ENCODE measurements at places on chromosomes 2 and 18. TPM values are rescaled to one million over a fixed set of nuclear protein-coding genes. Genes with fewer than 3 reads are reported as not detected.

TM4SF20 gene
- total RNA-seq = not detected

CYRIA gene
- total RNA-seq = 75.5 TPM

KCNIP3 gene
- 5.2 TPM for total RNA-seq

FAM117B gene
- 28.0 TPM for total RNA-seq

TNFAIP6 gene
- total RNA-seq = 9.4 TPM

TYMS gene
- 16.4 TPM for total RNA-seq

VWC2L gene
- total RNA-seq = not detected

MLPH gene
- total RNA-seq = not detected

POTEI gene
- total RNA-seq = not detected

NMUR1 gene
- total RNA-seq = 3.0 TPM

LTBP1 gene
- 14.8 TPM for total RNA-seq

CDK15 gene
- 0.26 TPM for total RNA-seq

HOXD1 gene
- 1.4 TPM for total RNA-seq

RTP5 gene
- 1.0 TPM for total RNA-seq

CACNB4 gene
- 2.6 TPM for total RNA-seq

HOXD9 gene
- 4.0 TPM for total RNA-seq

SERPINB5 gene
- total RNA-seq = not detected

SPC25 gene
- 2.0 TPM for total RNA-seq

MAT2A gene
- 150 TPM for total RNA-seq

SNRNP200 gene
- 136 TPM for total RNA-seq

NEU4 gene
- 0.32 TPM for total RNA-seq

TET3 gene
- total RNA-seq = 27.6 TPM

CDH19 gene
- 5.6 TPM for total RNA-seq

SCLY gene
- total RNA-seq = 15.1 TPM

HOXD12 gene
- not detected for total RNA-seq

CNTNAP5 gene
- total RNA-seq = not detected

SCN9A gene
- total RNA-seq = 9.7 TPM

CTAGE1 gene
- total RNA-seq = not detected

All from spleen (tissue), 13 donors.